ENCODE measurements at places on chromosomes 7 and 10. TPM values are rescaled to one million over a fixed set of nuclear protein-coding genes. Genes with fewer than 3 reads are reported as not detected.

CTAGE8 gene
- polyA plus RNA-seq, result 0.04 TPM

NEUROG3 gene
- polyA plus RNA-seq, result not detected

RRP12 gene
- polyA plus RNA-seq, result 114 TPM

MMP21 gene
- polyA plus RNA-seq, result 0.04 TPM

EPO gene
- not detected for polyA plus RNA-seq

VSTM4 gene
- polyA plus RNA-seq, result 1.0 TPM

TFPI2 gene
- polyA plus RNA-seq, result 2.4 TPM

- H3K27me3 ChIP-seq, result no peaks in the 10 kb centered on the region
- H3K27ac ChIP-seq, result peak overlapping the region; percentile 96
- no peaks in the 10 kb centered on the region for H3K36me3 ChIP-seq
- H3K4me1 ChIP-seq, result peaks cover 28% of the 10 kb centered on the region
- DNase-seq, result peak; percentile 67
- H3K4me3 ChIP-seq, result no peak overlapping the region
Measured at GRCh38 chr10:73889014-73889413, 14.7 kb upstream of the CAMK2G start.

DNA sequence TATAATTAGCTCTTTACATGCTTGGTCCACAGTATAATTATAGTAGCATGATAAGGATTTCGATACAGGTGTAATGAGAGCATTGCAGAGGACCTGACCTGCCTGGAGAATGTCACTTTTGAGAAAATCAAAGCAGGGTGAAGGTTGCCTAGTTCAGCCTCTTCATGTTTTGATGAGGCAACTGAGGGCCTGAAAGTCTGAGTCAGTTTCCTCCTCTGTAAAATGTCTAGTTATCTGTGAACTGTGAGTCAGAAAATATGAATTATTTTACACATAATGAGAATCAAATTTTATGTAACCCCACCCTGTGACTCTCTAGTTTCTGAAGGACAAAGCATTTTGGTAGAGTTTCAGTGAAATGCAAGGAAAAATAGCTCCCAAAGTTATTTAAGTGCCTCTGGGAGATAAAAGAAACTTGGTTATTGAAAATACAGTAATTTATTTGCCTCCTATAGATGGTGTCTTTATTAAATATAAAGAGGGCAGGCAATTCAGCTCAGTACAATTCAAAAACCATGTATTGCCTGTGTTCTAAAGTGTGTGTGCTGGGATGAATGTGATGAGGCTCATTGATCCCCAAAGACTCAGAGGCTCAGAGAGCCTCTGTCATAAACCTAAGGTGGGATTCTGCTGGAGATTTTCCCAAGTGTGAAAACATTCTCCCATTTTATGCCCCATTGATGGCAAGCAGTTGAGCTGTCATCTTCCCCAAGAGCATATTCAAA, 37.3 kb upstream of the SAMD9L start:
- no peaks in the 10 kb centered on the region for H3K4me1 ChIP-seq
- H3K27ac ChIP-seq, result no peak overlapping the region
- H3K4me3 ChIP-seq, result no peak overlapping the region
- no peaks in the 10 kb centered on the region for H3K36me3 ChIP-seq

GRCh38 chr10:90288391-90288933, 569.4 kb downstream of the HTR7 start:
- H3K27me3 ChIP-seq, result no peaks in the 10 kb centered on the region
- H3K4me3 ChIP-seq, result no peak overlapping the region
- H3K27ac ChIP-seq, result no peak overlapping the region
- H3K4me1 ChIP-seq, result no peaks in the 10 kb centered on the region

GRCh38 chr7:132998763-132999162, 83.1 kb downstream of the CHCHD3 start:
- H3K27ac ChIP-seq, result no peak overlapping the region
- no peaks in the 10 kb centered on the region for H3K36me3 ChIP-seq

DNA sequence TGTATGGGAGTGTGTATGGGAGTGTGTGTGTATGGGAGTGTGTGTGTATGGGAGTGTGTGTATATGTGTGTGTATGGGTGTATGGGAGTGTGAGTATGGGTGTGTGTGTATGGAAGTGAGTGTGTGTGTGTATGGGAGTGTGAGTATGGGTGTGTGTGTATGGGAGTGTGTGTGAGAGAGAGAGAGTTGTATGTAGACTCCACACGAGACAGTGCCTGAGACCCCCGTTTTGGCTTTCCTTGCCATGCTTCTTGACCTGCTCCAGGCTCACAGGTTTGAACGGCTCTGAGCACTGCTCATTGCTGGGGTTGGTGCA, 49.7 kb downstream of the COL17A1 start:
- H3K27ac ChIP-seq, result no peak overlapping the region
- no peak overlapping the region for H3K4me3 ChIP-seq

DNA sequence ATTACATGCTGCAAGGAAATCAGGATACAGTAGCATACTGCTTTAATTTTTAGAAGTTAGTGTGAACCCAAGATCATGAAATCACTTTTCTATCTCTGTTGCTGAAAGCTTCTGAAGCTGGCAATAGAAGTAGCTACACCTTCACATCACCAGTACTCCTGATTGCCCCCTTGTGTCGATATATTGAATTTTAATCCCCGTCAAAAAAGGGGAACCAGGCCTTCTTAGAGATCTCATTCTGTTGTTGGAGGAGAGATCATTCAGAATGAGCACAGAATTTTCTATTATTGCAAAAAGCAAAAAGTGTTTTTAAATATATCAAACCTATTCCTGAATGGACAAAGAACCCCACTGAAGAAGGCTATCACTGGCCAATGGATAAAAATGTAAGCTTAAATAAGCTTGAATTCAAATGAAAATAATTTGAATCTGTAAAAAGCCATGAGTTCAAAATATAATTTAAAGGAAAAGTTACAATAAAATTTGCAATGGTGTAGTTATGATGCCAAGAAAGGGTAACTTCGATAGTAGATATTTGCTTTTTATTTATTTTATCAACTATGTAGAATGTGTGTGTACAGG, 39.7 kb upstream of the TEX47 start:
- no peaks in the 10 kb centered on the region for H3K36me3 ChIP-seq
- H3K27ac ChIP-seq, result no peak overlapping the region
- DNase-seq, result no peak
- no peak overlapping the region for H3K4me3 ChIP-seq
- H3K27me3 ChIP-seq, result no peaks in the 10 kb centered on the region

DNA sequence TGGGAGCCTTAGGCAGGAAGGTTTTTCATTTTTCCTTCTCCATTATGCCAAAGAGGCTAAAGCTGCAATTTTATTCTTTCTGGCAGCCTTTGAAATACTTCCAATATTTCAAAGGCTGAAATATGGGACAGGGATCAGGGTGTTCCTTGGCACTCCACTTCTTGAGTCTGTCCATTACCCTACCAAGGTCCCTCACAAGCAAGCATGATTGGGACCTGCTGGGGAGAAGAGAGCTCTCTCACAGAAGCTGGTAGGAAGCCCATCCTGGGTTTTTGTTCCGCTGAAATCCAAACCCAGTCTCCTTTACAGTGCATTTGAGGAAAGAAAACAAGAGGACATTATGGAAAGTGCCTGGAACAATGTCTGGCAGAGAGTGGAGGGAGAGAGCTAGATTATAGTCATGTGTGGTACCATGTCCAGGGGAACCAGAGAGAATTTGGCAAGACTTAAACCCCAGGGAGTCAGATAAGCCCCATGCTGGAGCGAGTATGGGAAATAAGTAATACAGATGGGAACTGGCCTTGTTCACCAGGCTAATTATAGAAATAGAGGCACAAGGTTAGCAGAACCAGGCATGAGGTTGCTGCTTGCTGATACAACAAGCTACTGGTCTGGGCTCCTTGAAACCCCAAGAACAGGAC, 104.7 kb downstream of the LSM5 start:
- no peak overlapping the region for H3K4me3 ChIP-seq
- DNase-seq, result no peak
- H3K4me1 ChIP-seq, result no peaks in the 10 kb centered on the region
- H3K27ac ChIP-seq, result no peak overlapping the region
- H3K36me3 ChIP-seq, result no peaks in the 10 kb centered on the region
- peaks cover 10% of the 10 kb centered on the region for H3K27me3 ChIP-seq

DNA sequence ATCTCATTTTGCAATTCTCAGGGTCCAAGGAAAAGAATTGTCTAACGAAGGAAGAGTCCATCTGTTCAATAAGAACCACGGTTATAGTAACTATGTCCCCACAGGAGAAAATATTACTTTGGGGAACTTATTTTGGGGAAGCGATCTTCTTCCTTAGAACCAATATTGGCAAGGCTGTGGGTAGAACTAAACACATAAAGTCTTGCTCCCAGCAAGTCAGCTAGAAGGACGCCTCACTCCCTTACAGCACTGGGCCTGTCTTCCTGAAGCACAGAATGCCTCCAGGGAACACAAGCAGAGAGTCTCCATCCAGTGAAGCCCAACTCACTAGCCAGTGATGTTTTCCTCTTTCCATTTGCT, 30.2 kb downstream of the C10orf71 start:
- H3K4me1 ChIP-seq, result no peaks in the 10 kb centered on the region
- DNase-seq, result no peak
- H3K4me3 ChIP-seq, result no peak overlapping the region
- no peaks in the 10 kb centered on the region for H3K27me3 ChIP-seq
- no peak overlapping the region for H3K27ac ChIP-seq

DNA sequence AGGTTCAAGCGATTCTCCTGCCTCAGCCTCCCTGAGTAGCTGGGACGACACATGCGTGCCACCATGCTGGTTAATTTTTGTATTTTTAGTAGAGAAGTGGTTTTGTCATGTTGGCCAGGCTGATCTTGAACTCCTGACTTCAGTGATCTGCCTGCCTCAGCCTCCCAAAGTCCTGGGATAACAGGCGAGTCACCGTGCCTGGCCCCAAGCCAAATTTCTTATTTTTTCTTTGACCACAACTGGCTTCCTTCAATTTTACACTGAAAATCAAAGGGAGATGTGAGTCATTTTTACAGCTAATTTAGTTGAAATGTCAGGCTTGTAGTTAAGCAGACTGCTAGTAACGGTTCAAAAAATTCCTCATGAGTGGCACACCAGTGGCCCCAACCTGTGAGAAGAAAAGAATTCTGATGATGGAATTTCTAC, 7.8 kb downstream of the RNF216 start:
- H3K27me3 ChIP-seq, result no peaks in the 10 kb centered on the region
- no peak overlapping the region for H3K27ac ChIP-seq
- H3K4me1 ChIP-seq, result peaks cover 36% of the 10 kb centered on the region
- peaks cover 5% of the 10 kb centered on the region for H3K36me3 ChIP-seq
- no peak for DNase-seq

GRCh38 chr10:12512332-12513002, 163.1 kb downstream of the CAMK1D start:
- H3K27ac ChIP-seq, result no peak overlapping the region
- no peaks in the 10 kb centered on the region for H3K4me1 ChIP-seq
- H3K36me3 ChIP-seq, result no peaks in the 10 kb centered on the region
- no peak overlapping the region for H3K4me3 ChIP-seq
- no peaks in the 10 kb centered on the region for H3K27me3 ChIP-seq

DNA sequence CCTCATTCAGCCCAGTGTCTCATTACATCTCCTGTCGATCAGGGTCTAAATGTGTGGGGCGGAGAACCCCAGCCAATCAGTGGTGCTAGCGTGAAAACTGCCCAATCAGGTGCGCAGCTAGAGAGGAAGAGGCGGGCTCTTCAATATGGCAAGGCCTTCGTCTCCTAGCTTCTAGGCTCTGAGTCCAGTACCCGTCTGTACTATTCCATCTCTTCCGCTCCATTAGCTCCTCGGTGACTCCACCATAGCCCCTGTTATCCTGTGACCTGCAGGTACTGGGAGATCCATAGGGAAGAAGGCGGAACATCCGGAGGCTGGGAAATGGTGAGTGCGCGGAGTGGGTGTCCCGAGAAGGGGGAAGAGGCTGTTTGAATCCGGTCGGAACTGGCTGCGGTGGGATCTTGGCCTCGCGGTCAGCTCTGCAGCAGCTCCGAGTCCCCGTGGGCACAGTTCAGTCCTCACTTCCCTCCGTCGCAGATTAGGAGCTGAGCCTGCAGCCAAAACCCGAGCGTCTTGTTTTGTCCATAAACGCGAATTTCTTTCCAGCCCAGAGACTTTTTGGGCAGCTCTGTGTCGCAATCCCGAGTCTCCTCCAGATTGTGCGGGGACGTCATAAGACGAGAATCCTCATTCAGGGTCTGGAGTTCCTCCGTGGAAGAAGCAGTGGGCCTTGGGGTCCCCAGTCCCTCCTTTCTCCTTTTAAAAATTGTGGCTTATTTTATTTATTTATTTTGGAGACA, at the start of gene ZNF727:
ZNF727 (plus strand) TSS at position 134 of the 740 bp plus-strand sequence; CDS start at position 322, 188 bp downstream.
- H3K4me1 ChIP-seq, result no peaks in the 10 kb centered on the region
- H3K27ac ChIP-seq, result peak within 1 kb of the TSS; percentile 78
- DNase-seq, result peak; percentile 83
- no peaks in the 10 kb centered on the region for H3K27me3 ChIP-seq

DNA sequence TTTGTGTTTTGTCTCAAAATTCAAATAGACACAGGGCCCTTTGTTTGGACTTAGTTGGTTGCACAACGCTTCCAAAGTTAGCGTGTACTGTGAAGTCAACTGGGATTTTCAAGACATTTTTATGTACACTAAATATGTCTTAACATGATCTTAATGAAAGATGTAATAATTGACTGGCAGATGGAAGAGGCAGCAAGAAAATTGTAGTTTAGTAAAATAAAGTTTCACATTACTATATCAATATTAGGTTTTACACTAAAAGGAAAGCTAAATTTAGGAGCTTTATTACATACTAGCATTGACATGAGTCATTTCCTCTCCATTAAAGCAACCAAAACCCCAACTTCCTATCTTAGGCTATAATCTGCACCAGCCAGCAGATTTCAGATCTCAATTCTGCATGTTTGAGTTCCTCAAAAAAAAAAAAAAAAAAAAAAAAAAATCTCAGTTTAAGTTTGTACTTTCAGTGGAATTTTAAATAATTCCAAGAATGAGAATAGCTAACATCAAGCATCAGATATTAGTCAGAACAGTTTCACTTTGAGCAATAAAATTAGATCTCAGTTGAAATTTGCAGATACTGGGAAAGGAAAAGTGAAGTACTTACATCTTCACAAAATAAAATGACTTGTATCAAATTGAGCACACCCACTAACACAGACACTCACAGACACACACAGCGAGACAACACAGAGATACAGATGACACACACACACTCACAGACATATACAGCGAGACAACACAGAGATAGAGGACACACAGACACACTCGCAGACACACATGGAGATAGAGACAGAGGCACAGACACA, 346.6 kb upstream of the KLF6 start:
- no peaks in the 10 kb centered on the region for H3K36me3 ChIP-seq
- no peak for DNase-seq
- H3K27ac ChIP-seq, result peak overlapping the region; percentile 51
- H3K4me1 ChIP-seq, result peaks cover 14% of the 10 kb centered on the region

GRCh38 chr7:21850531-21851285, 95.0 kb downstream of the CDCA7L start:
- no peak for DNase-seq
- no peak overlapping the region for H3K4me3 ChIP-seq
- no peak overlapping the region for H3K27ac ChIP-seq

Measured in psoas muscle (tissue), 8 donors.